ENCODE measurements at places on chromosomes 3 and 15.

GRCh38 chr15:52028431-52029093, 9.5 kb downstream of the MAPK6 start:
- DNase-seq, result no peak

- no peak for DNase-seq
Measured at GRCh38 chr3:116963802-116964201, 254.2 kb downstream of the TUSC7 start.

- DNase-seq, result no peak
Measured at GRCh38 chr3:122105626-122106025, 50.5 kb downstream of the CD86 start.

- DNase-seq, result no peak
Measured at GRCh38 chr3:55172913-55173312, 245.1 kb upstream of the LRTM1 start.

GRCh38 chr3:46030626-46031025, 3.3 kb upstream of the XCR1 start:
- DNase-seq, result no peak

DNA sequence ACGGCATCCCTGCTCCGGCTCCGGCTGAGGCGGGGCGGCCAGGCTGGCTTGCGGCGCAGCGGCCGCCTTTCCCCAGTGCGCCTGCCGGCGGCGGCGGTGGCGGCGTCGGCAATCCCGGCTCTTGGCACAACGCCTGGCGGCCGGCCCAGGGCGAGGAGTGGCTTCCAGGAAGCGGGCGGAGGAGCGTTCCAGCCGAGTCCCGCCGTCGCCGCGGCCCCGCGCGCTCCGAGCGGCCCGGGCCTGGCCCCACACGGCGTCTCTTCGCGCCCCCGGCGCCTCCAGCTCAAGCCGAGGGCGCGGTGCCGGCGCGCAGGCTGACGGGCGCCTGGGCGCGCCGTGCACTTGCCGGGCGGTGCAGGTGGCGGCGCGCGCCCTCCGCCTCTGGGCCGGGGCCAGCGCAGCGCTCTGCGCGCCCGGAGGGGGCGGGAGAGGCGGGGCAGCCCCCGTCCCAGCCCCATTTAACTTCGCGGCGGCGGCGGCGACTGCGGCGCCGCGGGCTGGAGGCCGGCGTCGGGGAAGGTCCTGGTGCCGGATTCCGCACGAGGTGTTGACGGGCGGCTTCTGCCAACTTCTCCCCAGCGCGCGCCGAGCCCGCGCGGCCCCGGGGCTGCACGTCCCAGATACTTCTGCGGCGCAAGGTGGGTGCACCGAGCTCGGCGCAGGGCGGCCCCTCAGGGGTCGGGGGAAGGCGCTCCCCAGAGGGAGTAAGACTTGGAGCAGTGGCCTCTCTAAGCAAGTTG, at the start of gene ADAMTSL3:
TSS of gene ADAMTSL3 (plus strand) at position 485 of the 740 bp plus-strand sequence. CDS start 1,639 bp downstream, outside the sequence.
- no peak for DNase-seq
